DMS79 treated with DMSO at 0.1 percent for 48 hours (cell line): ENCODE measurements at places on chromosomes 7 and 10.

DNA sequence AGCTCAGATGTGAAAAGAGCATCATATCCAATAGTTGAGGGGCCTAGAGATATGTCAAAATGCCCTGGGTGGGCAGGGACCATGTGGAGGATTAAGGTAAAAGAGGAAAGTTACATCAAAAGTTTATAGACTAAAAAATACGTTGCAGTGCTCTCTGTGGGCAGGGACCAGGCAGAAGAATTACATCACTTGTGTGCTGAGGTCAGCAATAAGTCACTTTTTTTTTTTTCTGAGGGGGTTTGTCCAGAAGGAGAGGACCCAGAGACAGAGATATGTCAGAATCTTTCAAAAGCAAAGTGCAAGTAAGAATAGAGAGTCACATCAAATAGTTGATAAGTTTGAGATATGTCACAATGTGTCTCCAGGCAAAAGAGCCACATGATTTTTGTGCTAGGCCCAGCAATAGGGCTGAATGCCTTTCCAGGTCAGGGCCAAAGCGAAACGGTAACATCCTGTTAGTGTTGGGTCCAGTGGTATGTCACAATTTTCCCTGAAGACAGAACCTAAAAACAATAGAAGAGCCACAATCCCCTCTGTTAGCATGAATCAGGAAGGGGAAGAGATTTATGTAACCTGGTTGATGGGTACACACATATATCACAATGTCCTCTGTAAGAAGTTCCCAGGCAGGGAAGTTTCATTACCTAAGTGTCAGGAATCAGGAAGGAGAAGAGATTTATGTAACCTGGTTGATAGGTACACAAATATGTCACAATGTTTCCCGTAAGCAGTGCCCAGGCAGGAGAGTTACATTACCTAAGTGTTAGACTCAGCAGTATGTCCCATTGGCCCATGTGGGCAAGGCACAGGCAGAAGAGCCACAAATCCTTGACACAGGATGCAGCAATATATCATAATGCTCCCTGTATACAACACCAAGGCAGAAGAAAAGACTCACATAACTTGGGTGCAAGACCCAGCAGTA is 28.1 kb upstream of the ZNF107 start:
- DNase-seq, result no peak

- DNase-seq, result no peak
These were observed 42.1 kb downstream of the CUX1 start for GRCh38 chr7:101859411-101860106.

- no peak for DNase-seq
These were observed 206.1 kb downstream of the CREB5 start for GRCh38 chr7:28618383-28618782.

- DNase-seq, result no peak
These were observed 172.9 kb downstream of the WDR37 start for GRCh38 chr10:1229116-1229515.

- DNase-seq, result no peak
These were observed 73.6 kb downstream of the RELN start for GRCh38 chr7:103915680-103916357.

DNA sequence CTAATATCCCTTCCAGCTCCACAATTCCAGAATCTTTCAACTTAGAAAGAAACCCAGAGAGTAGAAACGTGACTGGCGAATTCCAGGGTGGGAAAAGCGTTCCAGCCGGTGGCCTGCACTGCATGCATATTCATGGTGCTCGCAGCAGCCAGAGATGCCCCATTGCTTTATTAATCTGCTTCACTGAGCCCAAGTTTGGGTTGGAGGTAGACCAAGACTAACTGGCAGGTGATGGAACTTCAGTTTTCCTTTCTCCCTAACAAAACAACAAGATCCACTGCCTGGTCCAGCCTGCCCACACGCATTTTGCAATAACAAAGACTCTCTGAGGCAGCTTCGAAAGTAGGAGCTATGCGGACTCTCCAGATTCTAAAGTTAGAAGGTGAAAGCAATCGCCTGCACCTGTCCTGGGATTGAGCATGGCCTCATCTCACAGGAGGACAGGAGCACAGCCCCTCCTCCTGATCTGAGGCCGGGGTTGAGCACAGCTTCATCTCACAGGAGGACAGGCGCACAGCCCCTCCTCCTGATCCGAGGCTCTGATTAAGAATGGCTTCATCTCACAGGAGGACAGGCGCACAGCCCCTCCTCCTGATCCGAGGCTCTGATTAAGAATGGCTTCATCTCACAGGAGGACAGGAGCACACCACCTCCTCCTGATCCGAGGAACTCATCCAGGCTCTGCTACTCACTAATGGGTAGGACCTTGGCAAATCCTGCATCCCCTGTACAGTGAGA is 127.8 kb upstream of the LANCL2 start:
- no peak for DNase-seq

DNA sequence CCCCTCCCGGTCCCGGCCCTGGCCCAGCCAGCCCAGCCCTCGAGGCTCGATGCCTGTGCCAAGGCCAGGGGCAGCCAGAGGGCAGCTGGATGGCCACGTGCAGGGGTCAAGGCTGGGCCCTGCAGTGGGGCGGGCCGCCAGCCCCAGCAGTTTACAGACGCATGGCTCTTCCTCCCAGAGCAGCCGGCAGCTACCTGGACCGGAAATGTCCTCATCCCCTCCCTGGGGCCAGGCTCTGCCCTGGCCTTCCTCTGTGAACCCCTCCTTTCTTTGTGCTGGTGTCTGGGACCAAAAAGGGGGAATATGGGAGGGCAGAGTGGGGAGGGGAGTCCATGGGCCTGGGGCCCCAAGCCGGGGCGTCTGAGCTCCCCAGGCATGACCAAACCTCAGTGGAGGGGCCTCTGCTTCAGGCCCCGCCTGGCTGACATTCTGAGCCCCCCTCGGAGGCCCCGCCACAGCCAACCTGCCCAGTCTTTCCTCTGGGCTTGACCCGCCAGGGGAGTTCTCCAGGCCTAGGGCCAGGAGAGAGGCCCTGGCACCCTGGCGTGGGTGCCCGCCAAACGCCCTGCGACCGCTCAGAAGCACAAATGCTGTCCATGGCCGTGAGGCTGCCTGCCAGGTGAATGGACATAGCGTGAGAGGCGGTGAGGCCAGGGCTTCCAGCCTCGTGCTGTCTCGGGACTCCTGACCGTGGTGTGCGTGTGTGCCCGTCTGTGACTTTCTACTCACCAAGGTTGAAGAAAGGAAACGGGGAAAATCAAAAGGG is 24.7 kb upstream of the AMZ1 start:
- no peak for DNase-seq

- DNase-seq, result no peak
These were observed 19.8 kb downstream of the ZNF467 start for GRCh38 chr7:149753375-149754233.

- no peak for DNase-seq
These were observed 649.4 kb downstream of the SUGCT start for GRCh38 chr7:40784176-40784575.

DNA sequence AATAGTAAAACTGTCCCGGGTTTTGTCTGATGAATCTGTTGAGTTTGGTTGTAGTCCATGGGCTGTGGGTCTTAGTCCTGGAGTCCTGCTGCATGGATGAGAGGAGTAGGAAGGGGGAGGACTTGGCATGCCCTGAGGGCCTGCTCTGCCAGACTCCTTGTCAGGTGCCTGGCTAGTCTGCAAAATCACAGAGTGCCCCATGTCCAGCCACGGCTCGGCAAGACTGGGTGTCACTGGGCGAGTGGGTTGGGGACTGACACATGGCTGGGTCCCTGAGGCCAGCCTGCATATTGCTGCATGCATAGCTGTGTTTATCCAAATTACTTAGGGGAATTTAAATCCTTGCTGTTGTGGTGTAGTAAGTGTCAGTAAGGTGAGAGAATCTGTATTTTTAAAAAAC is 9.7 kb downstream of the MINDY4 start:
- DNase-seq, result no peak

DNA sequence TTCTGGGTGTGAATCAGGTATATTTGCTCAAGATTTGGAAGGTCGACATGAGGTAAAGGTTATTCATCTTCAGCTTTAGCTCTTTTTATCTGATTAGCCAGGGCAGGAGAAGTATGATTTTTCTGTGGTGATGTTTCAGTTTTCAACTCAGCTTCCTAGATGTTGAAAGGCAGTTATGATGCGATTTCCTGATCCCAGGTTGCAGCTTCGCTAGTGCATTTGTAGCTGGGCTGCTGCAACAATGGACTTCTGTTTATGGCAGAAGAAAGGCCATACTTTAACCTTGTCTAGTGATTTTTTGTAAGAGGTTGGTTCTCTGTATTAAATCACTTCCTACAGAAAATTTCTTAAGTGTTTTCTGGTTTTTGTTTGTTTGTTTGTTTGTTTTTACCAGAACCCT is 619.3 kb downstream of the AUTS2 start:
- no peak for DNase-seq

GRCh38 chr7:85030893-85031292 is 156.0 kb downstream of the SEMA3D start:
- peak; percentile 24 for DNase-seq

GRCh38 chr7:132603220-132603833 is 27.1 kb upstream of the PLXNA4 start:
- no peak for DNase-seq

- DNase-seq, result no peak
These were observed 814.6 kb upstream of the AUTS2 start for GRCh38 chr7:68783684-68784083.

DNA sequence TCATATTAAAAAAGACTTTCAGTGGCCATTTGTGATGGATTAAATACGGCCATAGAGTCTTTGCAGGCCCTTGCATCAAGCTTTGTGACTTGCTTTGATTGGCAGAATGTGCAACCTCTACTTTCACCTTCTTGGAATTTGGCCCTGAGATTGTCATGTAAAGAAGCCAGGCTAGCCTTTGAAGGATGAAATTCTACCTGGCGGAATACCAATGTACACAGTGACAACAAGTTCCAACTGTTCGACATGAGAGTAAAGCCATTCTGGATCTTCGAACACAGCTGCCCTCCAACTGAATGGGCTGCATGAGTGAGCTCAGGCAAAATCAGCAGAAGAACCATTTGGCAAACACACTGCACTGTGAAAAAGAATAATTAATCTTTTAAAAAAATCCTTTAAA is 321.3 kb downstream of the PHF14 start:
- no peak for DNase-seq

DNA sequence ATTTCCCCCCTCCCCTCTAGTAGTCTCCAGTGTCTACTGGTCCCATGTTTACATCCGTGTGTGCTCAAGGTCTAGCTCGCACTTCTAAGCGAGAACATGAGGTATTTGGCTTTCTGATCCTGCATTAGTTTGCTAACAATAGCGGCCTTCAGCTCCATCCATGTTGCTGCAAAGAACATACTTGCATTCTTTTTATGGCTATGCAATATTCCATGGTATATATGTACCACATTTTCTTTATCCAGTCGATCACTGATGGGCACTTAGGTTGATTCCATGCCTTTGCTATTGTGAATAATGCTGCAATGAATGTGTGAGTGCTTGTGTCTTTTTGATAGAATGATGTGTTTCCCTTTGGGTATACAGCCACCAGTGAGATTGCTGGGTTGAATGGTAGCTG is 160.6 kb downstream of the SFMBT2 start:
- DNase-seq, result no peak

GRCh38 chr7:150972023-150972468 is 6.1 kb downstream of the KCNH2 start:
- no peak for DNase-seq

GRCh38 chr7:44068054-44068453 is 2.7 kb upstream of the PGAM2 start:
- DNase-seq, result no peak

- peak; percentile 14 for DNase-seq
These were observed 35.3 kb downstream of the CDC14C start for GRCh38 chr7:48959676-48960075.
